Activated CD4-positive, alpha-beta T cell treated with anti-CD3 and anti-CD28 coated beads, Interleukin-2, amount 10 ng/mL, durations not matched to agents 7 days and 5 days (primary cell): ENCODE measurements at places on chromosomes 4 and X. TPM values are rescaled to one million over a fixed set of nuclear protein-coding genes. Genes with fewer than 3 reads are reported as not detected.
A peak's percentile ranks its signal among the peaks of the same experiment; 100 is the strongest.

DNA sequence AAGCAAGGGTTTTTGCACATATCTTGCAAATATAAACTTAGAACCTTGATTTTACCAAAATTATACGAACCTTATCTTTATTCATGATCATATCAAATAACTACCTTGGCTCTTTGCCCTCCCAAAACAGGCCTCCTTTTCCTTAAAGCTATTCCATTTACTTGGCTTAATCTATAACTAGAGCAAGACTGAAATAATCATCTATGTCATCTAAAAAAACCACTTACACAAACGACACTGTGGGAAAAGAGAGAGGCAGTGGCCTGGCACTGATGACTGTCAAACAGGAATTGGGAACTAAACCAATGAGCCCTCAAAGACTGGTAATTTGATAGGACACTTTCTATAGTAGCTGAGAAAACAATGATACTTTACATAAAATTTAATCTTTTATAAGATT is 11.7 kb upstream of the PTPN13 start:
- no peak overlapping the region for H3K4me3 ChIP-seq
- no peaks in the 10 kb centered on the region for H3K36me3 ChIP-seq
- no peak for DNase-seq
- no peaks in the 10 kb centered on the region for H3K4me1 ChIP-seq

DNA sequence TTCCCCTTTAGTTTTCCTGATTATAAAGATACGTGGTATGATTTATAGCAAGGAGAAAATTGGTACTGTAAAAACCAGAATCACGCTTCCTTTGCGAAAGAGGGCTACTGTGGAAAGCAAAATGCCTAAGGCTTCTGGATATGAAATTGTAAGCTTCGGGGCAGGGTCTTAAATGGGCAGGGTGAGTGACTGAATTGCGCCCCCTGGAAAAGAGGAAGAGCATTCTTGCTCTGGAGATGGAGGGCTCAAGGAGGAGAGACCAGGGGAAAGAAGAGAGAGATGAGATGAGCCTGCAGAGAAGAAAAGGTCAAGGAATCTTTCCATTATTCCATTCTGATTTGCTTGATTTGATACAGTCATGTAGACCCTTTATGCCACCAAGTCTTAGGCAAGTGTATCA is 13.1 kb upstream of the ETNPPL start:
- H3K36me3 ChIP-seq: no peaks in the 10 kb centered on the region
- H3K4me1 ChIP-seq: no peaks in the 10 kb centered on the region
- no peak overlapping the region for H3K27ac ChIP-seq
- DNase-seq: no peak

DNA sequence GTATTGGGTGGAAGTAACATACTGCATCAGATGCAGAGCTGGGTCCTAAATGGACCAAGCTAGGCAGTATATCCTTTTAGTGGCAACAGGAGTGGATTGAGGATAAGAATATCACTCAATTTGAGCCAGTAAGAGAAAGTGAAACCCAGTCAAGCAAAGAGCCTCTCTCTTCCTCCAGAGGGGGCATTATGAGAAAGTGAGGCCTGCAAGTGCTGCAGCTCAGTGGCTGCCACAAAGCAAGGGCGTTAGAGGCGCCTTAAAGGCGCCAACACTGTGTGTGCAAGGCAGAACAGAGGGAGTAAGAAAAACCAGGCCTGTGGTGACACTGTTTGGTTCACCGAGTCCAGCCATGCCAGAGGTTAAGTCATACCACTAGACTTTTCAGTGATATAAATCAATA is 17.5 kb downstream of the STX18 start:
- peak; percentile 64 for DNase-seq
- peaks cover 4% of the 10 kb centered on the region for H3K36me3 ChIP-seq
- peak overlapping the region; percentile 58 for H3K27ac ChIP-seq
- no peaks in the 10 kb centered on the region for H3K27me3 ChIP-seq

GRCh38 chr4:138843616-138844015 is 172.0 kb upstream of the NOCT start:
- no peak overlapping the region for H3K4me3 ChIP-seq
- no peaks in the 10 kb centered on the region for H3K4me1 ChIP-seq
- H3K36me3 ChIP-seq: no peaks in the 10 kb centered on the region
- no peak overlapping the region for H3K27ac ChIP-seq

DNA sequence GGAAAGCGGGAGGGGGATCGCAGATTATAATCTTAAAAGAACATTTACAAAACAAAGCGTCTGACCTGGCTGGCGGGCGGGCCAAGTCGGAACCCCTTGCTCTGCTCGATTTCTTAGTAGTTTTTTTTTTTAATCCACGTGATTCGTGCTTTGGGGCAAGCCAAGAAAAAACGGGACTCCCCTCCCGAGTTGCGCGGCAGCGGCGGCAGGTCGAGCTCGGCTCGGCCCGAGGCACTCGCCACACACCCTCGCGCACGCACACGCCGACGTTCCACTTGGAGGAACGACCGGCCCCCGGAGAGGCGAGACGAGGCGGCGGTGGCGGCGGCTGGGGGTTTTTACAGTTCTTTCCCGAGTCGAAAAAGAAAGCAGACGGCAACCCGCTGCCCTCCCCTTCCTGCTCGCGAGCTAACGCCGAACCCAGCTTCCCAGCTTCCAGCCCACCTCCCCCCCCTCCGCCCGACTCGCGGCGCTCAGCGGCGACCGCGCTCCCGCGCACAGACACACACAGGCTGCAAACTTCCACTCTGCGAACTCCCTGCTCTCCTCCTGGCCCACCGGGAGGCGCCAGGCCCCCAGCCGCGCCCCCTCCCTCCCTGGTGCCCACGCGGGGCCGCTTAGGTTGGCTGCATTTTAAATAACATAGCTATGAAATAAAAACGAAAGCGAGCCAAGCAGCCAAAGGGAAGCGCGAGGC is 1.2 kb downstream of the BCOR start:
- H3K4me3 ChIP-seq: peak overlapping the region; percentile 91
- peak; percentile 70 for DNase-seq
- H3K27me3 ChIP-seq: no peaks in the 10 kb centered on the region
- peaks cover 34% of the 10 kb centered on the region for H3K4me1 ChIP-seq
- peaks cover 14% of the 10 kb centered on the region for H3K36me3 ChIP-seq

- H3K36me3 ChIP-seq: no peaks in the 10 kb centered on the region
- no peak overlapping the region for H3K4me3 ChIP-seq
- no peaks in the 10 kb centered on the region for H3K4me1 ChIP-seq
- DNase-seq: no peak
- H3K27me3 ChIP-seq: peaks cover 5% of the 10 kb centered on the region
- no peak overlapping the region for H3K27ac ChIP-seq
Measured at GRCh38 chr4:74385386-74385785, 20.4 kb downstream of the EREG start.

- DNase-seq: no peak
- H3K27ac ChIP-seq: no peak overlapping the region
- no peaks in the 10 kb centered on the region for H3K27me3 ChIP-seq
- H3K36me3 ChIP-seq: peaks cover 6% of the 10 kb centered on the region
- H3K4me3 ChIP-seq: no peak overlapping the region
- H3K4me1 ChIP-seq: peaks cover 20% of the 10 kb centered on the region
Measured at GRCh38 chr4:38004887-38005286, 44.7 kb downstream of the PTTG2 start.

GRCh38 chr4:94741304-94741703 is 16.5 kb upstream of the BMPR1B start:
- H3K4me1 ChIP-seq: no peaks in the 10 kb centered on the region
- no peak overlapping the region for H3K4me3 ChIP-seq
- H3K27me3 ChIP-seq: peaks cover 4% of the 10 kb centered on the region

Gene PLXNB3
- total RNA-seq: 0.35 TPM

Gene RPS6KA3
- 70.9 TPM for total RNA-seq
